ENCODE measurements at places on chromosomes 2 and 18. TPM values are rescaled to one million over a fixed set of nuclear protein-coding genes. Genes with fewer than 3 reads are reported as not detected.

GRCh38 chr18:80191264-80191663 is 56.0 kb downstream of the PARD6G start:
- DNase-seq, result no peak

DNA sequence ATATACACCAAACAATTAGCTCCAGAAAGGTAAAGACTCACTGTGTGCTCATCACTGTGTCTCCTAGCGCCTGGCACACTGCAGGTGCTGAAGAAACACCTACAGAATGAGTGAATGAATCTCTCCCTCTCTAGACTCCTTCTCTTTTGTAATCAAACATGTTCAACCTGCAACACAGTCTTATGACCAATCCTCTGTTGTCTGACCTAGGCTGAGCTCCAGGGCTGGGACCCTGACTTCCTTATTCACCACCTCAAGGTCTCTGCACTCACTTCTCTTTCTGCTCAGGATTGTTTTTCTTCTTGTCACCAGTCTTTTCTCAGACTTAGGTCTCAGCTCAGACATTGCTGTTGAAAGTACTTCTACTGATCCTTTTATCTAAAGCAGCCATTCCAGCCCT is 9.8 kb downstream of the CKAP2L start:
- DNase-seq, result no peak

DNA sequence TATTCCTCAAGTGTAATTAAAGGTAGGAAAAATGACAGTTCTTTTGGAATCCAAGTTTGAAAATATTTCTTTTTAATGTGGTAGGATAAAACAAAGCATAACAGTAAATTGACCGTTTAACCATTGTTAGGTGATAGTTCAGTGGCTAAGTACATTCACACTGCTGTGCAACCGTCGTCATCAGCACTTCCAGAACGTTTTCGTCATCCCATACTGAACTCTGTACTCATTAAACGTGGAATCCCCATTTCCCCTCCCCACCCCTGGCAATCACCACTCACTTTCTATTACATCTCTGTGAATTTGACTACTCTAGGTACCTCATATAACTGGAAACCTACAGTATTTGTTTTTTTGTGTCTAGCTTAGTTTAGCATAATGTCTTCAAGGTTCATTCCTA is 32.9 kb upstream of the FZD5 start:
- no peak for DNase-seq

The ANKRD53 gene
- polyA plus RNA-seq, result 0.18 TPM

The OXER1 gene
- polyA plus RNA-seq, result not detected

The LOXHD1 gene
- polyA plus RNA-seq, result not detected

GRCh38 chr2:160583146-160583535 is 89.5 kb upstream of the RBMS1 start:
- DNase-seq, result no peak

DNA sequence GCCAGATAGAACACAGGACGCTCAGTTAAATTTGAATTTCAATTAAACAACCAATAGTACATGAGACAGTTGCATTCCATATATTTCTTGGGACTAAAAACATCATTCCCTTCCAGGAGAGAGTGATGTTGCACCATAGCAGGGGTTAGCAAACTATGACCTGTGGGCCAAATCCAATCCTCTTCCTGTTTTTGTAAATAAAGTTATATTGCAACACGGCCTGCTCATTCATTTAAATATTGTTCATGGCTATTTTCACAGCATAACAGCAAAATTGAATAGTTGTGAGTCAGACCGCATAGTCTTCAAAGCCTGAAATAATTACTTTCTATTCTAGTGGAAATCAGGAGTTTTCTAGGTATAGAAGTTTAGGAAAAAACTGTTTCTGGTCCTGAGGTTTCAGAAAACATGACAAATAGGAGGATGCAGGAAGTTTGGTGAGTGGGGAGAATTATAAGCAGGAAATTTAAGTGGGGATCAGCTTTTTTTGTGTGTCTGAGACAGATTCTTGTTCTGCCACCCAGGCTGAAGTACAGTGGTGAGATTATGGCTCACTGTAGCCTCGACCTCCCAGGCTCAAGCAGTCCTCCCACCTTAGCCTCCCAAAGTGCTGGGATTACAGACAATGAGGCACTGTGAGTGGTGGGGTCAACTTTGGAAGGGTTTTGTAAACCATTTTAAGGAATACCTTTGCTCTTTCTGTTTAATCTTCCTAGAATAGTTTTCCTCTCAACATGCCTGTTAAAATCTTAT is 131.5 kb downstream of the SOCS6 start:
- no peak for DNase-seq

The TLK1 gene
- 8.2 TPM for polyA plus RNA-seq

DNA sequence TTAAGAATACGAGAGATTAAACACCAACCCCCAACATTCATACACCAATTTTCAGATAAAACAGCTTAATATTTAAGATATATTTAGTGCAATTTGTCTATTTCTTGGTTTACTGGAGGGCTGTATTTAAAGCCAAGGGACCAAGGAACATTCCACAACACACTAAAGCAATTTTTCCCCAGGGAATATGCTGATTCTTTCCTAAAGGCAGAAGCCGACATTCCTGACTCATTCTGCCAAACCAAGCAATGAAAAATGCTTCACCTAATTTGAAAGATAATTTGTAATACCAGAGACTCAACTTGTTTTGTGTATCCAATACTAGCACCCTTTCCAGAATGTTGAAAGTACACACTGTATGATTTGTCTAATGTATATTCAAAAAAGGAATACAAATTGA is 1267.6 kb upstream of the PIK3C3 start:
- DNase-seq, result no peak

DNA sequence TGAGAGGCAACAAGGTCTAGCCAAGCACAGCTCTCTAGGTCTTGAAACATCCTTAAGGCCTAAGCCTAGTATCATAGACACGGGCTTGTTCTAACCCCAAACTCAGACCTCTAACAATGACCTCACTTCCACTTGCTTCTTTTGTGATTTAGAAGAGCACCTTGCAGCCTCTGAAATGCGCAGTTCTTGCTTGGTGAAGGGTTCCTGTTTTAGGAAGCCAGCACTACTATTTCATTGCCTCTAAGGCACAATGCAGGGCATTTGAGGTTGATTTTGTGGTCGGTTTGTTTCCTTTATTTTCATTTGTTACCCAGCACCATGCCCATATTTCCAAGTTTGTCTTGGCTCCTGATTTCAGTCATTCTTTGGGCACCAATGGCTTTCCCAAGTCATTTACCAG is 117.0 kb upstream of the CYP1B1 start:
- DNase-seq, result no peak

The FAM228A gene
- polyA plus RNA-seq, result not detected

- DNase-seq, result no peak
Observed at GRCh38 chr2:216245391-216245975, 126.8 kb downstream of the MARCHF4 start.

The PPP4R1 gene
- polyA plus RNA-seq, result 133 TPM

- DNase-seq, result no peak
Observed at GRCh38 chr2:239138610-239139009, 262.2 kb downstream of the HDAC4 start.

DNA sequence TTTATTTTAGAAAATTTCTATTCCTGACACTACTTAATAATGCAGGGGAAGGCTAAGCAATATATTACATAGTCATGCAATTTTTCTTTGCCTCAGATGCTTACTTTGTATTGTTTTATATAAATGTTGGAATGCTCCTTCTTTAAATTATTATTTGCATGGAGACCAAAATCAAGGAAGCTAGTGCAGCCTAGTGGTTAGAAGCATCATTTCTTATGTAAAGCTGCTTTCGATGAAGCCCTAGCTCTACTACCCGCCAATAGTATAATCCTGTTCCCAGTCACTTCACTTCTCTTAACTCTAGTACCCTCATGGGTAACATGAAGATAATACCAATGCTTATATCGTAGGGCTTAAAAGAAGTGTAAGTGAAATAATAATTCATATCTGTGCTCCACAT is 198.9 kb downstream of the LRATD1 start:
- DNase-seq, result peak; percentile 11

The CD226 gene
- polyA plus RNA-seq, result 0.44 TPM

The SLC8A1 gene
- polyA plus RNA-seq, result 6.4 TPM

DNA sequence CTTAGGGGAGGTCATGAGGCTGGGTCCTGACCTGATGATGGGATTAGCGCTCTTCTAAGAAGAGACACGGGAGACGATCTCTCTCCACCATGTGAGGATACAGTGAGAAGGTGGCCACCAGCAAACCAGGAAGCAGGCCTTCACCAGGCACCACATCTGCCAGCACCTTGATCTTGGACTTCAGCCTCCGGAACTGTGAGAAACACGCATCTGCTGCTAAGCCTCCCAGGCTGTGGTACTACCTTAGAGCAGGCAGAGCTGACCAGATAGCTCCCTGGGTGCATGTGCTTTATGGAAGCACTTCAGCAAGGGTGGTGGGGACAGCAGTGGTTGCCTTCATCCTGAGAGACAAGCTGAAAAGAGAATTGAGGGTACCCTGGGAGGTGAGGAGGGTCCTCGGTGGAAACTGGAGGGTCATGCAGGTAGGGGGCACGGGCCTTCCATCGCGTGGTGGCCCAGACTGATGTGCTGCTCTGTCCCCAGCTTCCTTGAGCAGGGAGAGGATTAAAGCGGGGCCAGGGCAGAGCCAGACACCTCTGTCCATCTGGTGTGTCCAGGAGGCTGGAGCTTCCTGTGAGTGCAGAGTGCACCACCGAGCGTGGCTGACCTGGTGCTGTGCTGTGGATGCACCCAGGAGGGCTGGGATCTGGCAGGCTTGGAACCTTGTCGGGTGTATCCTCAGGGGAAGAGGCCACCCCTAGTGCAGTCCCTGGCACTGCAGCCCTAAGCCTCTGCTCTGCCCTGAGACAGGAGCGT is 42.9 kb upstream of the HS6ST1 start:
- DNase-seq, result no peak

- DNase-seq, result no peak
Observed at GRCh38 chr2:54712516-54712915, 10.9 kb upstream of the EML6 start.

GRCh38 chr2:12317814-12318426 is 398.8 kb upstream of the TRIB2 start:
- peak; percentile 89 for DNase-seq
